ENCODE measurements at places on chromosomes 6 and 20. TPM values are rescaled to one million over a fixed set of nuclear protein-coding genes. Genes with fewer than 3 reads are reported as not detected.

- peak; percentile 87 for DNase-seq
Measured at GRCh38 chr20:32574296-32575226, 10.6 kb downstream of the NOL4L start.

GRCh38 chr6:33792981-33793380, 4.1 kb upstream of the LEMD2 start:
- DNase-seq, result no peak

DNA sequence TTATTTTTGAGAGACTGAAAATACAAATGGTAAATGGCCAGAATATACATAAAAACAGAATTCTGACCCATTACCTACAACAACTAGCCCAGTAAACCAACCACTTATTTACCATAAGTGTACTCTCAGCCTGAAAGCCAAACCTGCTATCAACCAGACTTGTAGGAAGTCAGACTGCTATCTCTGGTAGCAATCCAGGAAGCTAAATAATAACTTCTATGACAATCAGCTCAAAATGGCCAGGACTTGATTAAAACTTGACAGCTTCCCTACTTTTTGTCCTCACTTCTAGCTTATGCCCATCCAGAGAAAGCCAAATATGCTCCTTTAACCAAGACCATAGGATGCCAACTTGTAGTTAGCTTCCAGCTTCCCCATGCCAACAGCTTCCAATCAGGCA, 4.7 kb upstream of the WTAP start:
- DNase-seq, result no peak

DNA sequence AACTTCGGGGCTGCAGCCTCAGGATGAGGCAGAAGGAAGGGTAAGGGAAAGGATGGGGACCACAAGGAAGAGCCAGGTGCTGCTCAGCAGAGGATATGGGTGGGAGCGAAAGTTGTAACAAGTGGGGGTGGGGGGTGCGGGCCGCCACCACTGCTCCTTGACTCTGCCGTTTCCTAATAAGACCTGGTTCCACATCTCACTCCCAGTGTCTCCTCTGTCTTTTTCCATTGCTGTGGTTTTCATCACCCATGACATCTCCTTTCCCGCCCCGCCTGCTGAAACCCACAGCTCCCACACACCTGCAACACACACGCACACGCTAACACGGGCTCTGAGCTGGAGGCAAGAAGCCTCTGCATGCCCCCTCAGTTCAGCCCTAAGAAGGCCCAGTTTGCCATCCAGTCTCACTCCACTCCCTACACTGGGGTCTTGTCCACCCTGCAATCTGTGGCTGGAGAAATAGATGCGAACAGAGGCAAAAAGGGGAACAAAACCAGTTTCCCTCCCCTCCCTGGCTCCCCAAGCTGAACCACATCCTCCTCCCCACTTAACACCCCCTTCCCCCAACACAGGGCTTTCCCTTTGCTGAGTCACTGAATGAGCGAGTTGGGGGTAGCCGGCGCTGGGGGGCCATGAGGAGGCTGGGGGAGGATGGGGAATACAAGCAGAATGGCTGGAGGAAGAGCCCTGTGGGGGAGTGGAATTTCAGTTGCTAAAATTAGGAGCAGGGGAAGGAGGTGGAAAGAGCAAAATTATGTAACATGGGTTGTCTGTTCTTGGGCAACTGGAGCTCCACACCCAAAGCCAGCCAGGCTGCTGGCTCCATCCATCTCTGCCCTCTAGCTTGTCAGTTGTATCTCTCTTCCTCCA, 11.5 kb downstream of the NFKBIL1 start:
- DNase-seq, result peak; percentile 90

DNA sequence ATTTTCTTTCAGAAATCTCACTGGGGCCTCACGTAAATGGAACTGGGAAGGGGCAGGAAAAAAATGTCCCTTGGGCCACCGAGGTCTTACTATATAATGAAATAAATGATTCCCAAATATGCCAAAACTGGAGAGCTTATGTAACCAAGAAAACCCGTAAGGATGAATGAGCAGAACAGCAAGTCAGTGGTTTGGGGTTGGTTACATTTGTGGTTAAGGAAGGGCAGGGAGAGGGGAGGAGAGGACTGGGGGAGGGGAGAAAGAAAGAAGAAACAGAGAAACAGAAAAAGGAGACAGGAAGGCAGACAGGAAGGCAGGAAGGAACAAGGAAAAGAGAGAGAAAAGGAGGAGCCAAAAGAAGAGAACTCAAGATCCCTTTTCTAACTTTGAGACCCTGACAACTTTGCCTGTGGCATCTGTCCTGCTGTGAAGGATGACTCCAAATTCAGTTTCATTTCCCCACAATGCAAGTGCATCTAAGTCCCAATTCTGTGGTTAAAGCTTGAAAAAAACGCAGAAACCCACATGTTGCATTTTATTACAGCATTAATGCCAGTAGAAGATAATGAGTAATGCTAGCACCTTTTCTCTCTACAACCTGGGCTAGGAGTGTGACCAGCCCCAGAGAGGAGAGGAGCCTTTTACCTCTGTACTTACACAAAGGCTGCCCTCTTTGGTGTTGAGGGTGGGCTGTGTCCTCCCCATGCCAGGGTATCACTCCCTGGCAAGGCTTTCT, 10.8 kb upstream of the ARMC2 start:
- peak; percentile 59 for DNase-seq

DNA sequence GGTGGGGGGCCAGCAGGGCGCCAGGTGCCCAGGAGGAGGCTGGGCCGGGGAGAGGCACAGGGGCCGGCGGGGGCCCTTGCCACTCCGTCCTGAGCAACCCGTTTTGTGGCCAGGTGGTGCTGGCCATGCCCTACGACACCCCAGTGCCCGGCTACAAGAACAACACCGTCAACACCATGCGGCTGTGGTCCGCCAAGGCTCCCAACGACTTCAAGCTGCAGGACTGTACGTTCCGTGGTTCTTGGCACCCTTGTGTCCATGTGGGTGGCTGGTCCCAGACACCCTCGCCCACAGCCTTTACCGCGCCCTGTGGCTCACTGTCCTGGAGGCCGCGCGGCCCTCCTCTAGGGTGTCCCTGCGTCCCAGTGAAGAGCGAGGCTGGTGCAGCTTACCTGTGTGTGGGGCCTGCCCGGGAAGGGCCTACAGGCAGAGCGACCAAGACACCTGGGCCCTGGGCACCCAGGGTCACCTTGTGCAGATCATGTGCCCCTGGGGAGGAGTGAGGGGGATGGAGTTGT, 28.7 kb downstream of the PYGB start:
- no peak for DNase-seq

- DNase-seq, result peak; percentile 54
Measured at GRCh38 chr6:167053895-167054530, 54.8 kb downstream of the CEP43 start.

DNA sequence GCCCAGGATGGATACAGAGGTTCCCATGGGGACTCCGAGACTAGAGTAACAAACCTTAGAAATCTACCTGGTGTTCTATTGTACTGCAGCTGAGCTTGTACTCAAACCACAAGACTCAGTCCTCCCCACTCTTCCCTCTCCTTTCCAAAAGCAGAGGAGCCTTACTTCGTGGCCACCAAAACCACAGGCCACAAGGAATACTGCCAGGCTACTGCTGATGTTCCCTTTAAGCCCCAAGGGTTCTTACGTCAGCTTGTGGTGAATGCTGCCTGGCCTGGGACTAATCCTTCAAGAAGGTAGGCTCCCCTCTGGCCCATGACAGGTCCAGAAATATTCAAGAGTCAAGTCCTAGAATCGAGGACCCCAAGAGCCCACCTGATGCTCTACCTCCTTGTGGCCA, 10.5 kb upstream of the DEFB128 start:
- DNase-seq, result no peak

GRCh38 chr6:53048431-53049195, 16.6 kb upstream of the FBXO9 start:
- peak; percentile 81 for DNase-seq

- DNase-seq, result no peak
Measured at GRCh38 chr6:115362234-115362633, 698.5 kb downstream of the FRK start.

DNA sequence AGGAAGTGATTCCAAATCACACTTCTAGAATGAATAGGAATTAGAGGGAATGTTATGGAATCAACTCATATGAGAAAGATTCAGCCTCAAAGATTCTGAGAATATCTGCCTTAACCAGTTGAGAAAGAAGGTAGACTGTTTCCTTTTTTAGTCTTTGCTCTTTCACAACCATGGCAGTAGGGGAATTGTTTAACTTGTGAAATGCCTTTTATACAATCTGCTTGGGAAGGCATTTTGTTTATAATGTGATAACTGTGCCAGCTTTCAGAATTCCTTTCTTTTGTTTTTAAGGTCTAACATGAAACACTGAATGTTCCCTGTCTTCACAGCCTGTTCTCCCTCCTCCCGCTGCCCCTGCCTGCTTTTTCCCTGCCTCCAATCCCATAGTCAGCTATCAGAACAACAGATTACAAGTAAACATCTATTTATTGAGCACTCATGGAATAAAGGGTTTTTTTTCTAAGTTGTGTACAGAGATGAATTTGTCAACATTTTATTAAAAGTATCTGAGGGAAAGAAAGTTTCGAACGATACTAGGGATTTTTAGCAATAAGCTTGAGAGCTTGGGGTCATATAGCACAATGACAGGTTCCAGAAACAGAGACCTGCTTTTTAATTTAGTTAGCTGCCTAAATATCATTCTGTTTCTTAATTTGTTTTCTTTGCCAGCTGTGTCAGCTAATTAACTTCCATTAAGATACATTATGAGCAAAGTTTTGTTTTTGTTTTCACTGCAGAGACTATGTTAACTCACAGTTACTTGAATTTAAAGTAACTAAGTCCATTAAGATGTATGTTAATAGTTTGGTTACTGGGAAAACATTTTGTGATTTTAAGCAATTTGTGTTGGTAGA, 28.3 kb upstream of the FBXO30 start:
- no peak for DNase-seq

- no peak for DNase-seq
Measured at GRCh38 chr20:13525225-13525940, 113.3 kb downstream of the TASP1 start.

DNA sequence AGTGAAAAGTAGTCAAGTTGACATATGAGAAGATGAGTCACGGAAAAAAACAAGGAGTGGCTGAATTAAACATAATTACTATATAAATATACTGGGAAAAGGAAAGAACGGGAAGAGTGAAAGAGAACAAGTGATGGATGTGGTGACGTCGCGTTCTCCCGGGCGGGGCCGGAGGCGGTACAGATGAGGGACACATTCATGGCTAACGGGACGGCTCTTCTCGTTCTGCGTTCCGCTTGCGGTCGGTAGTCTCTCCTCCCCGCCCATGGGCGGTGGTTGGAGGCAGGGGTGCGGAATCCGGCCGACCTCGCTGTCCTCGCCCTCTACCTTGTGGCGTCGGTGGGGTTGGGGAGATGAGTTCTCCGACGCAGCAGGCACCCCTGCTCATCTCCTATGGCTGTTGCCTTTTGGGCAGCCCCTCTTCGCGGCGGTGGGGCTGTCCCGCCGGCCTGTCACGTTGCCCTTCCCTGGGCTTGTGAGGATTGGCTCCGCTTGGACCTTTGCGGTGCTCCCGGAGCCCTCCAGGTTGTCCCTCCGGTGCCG, 22.5 kb downstream of the HLA-G start:
- DNase-seq, result peak; percentile 18

- DNase-seq, result no peak
Measured at GRCh38 chr6:11815231-11815630, 36.6 kb upstream of the ADTRP start.

Gene KIZ
- 4.8 TPM for total RNA-seq

Gene HFE
- 0.27 TPM for total RNA-seq

Gene CLDN20
- not detected for total RNA-seq

Gene EPB41L1
- 1.3 TPM for total RNA-seq

Gene GJA1
- 0.27 TPM for total RNA-seq

Measured in hematopoietic multipotent progenitor cell (in vitro differentiated cells).